ENCODE measurements at places on chromosomes 16 and 17.

DNA sequence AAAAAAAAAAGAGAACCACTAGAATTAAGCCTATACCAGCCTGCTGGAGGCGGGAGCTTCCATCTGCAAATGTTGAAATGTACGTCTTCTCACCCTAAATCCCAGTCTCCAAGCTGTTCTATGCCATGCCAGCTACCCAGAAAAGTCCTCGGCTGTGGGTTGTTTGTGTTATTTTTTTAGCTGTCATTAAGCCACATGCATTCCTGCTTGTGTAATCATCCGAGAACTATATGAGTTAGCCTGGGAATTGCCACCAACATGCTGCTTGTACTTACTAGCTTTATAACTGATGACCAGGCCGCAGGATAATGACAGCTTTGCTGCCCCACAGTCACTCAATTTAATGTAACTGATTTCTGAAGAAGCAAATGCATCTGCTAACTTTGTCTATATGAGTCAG lies 313.9 kb upstream of the SALL1 start:
- DNase-seq: no peak

DNA sequence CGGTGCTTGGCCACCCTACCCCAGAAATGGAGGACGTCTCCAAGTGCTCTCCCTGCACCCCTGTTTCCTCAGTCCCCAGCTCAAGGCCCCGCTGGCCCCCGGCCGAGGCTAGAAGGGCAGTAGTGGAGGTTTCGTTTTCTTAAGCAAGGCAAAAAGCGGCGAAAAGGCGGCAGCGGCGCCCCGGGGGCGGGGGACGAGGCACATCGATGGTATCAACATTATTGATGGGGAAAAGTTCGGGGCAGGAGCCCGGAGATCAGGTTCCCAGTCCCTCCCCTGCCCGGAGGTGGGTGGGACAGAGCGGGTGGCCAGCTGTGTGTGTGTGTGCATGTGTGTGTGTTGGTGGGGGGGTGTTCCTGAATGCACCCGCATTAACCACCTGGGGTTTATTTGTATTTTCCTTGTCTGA lies 4.1 kb upstream of the SALL1 start:
- DNase-seq: no peak

- DNase-seq: no peak
These were observed 22.2 kb upstream of the CLEC18C start for GRCh38 chr16:70151391-70151790.

DNA sequence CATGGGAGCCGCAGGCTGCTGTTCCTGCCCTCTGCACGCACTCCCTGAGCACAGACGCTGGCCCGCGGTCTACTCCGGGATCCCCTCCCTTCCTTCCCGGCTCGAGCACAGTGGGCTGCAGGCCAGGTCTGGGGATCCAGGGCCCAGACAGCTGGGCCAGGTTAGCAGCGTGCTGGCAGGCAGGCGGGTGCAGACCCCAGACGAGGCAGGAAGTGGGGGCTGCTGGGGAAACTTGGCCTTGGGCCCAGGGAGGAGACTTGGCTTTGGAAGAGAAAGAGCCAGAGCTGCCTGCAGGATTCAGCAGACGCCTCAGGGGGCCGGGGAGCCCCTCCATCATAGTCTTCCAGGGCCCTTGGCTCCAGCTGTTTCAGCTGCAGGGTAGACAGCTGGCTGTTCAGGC lies 30.2 kb upstream of the ABCC3 start:
- no peak for DNase-seq

GRCh38 chr17:44915862-44916780 lies 821 bp upstream of the GFAP start:
- DNase-seq: no peak

- peak; percentile 70 for DNase-seq
These were observed 1.9 kb downstream of the CCR10 start for GRCh38 chr17:42679492-42680330.

DNA sequence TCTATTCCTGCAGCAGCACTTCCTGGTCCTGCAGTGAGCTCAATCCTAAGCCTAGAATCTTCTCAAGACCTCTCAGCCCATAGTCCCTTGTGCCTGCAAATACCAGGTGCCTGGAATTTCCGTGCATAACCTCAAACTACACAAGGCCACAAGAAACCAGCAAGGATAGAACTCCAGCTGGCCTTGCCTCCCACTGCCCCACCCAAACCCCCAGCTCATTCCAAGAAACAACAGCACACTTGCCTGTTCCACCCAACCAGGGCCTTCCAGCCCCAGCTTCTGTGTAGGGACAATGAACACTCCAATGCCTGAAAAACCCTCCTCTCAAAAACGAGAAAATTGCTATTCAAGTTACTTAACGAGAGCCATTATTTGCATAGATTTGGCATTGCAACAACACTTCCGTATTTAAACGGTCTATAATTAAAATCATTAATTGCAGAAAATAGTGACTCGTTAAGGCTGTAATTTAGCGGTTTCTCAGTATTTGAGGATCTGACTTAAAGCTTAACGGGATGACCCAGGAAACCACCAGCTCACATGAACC lies 147.0 kb downstream of the C16orf78 start:
- no peak for DNase-seq

DNA sequence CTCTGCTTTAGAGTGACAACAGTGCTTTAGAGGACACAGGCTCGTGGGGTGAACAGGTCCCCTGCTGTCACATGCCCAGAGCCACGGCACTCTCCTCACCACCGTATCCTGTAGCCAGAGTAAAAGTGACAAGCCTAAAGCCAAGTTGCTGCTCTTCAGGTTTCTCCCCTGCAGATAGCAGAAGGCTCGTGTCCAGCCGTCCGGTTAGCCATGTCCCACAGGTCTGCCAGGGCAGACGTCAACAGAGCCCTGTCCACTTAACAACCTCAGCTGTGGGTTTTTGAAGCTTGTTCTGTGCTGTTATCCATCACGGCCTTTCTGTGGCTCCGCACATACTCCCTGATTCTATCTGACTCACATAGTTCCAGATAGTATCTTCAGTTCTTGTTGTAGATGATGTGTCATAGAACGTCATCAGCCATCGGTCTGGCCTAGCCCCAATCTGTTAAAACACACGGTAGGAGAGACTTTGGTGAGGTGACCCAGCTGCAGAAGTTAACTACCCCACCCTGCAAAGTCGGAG lies 100.7 kb downstream of the SOCS1 start:
- DNase-seq: no peak

GRCh38 chr16:74650966-74651567 lies 15.6 kb downstream of the RFWD3 start:
- no peak for DNase-seq

DNA sequence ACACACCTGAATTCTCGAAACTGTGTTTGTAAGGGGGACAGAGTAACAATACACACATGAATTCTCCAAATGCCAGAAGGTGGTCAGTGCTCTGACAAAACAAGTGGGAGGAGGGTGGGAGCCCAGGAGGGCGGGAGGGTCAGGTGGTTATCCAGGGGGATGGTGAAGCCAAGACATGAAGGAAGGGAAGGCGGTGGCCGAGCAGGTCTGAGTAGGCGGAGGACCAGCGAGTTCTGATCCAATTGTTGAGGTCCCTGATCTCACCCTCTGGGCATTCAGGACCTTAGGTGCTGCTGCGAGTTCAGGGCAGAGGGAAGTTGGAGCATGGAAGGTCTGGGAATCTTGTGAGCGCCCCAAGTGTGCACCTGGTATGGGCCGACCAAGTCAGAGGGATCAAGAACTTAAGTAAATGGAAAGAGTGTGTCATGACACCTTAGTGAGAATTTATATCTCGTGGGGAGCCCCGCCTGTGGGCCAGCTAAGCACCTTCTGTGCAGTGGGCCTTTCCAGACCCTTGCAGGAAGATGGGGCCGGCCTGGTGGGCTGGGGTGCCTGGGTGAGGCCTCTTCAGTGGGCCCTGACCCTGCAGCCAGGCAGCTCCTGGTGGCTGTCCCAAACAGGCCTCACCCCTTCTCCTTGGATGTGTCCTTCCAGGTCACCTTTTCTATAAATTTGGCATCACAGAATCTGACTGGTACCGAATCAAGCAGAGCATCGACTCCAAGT lies 86.1 kb downstream of the NPIPB11 start:
- DNase-seq: no peak

GRCh38 chr16:70703041-70703834 lies 17.4 kb upstream of the MTSS2 start:
- no peak for DNase-seq

- DNase-seq: no peak
These were observed 75.0 kb upstream of the ADAMTS18 start for GRCh38 chr16:77509796-77510195.

GRCh38 chr17:9002606-9003354 lies 18.5 kb upstream of the NTN1 start:
- peak; percentile 18 for DNase-seq

DNA sequence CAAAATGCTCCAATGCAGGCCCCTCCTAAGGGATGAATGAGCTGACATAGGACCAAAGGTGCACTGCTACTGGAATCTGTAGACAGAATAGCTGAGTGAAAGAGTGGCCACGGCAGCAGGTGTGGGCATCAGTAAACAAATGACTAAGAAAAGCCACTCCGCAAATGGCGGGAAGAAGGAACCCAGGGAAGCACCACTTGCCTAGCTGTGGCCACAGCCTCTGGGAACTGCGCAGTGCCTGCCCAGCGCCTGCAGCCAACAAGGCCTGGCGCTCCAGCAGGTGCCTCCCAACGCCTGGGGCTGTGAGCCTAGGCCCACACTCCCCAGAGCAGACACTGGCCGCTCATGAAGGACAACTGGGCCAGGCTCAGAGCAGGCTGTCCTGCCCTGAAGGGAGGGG lies 11.8 kb downstream of the PEMT start:
- no peak for DNase-seq

GRCh38 chr17:54903375-54903774 lies 2.7 kb downstream of the TOM1L1 start:
- no peak for DNase-seq

- DNase-seq: no peak
These were observed 130.9 kb downstream of the ANKRD11 start for GRCh38 chr16:89359264-89360147.

DNA sequence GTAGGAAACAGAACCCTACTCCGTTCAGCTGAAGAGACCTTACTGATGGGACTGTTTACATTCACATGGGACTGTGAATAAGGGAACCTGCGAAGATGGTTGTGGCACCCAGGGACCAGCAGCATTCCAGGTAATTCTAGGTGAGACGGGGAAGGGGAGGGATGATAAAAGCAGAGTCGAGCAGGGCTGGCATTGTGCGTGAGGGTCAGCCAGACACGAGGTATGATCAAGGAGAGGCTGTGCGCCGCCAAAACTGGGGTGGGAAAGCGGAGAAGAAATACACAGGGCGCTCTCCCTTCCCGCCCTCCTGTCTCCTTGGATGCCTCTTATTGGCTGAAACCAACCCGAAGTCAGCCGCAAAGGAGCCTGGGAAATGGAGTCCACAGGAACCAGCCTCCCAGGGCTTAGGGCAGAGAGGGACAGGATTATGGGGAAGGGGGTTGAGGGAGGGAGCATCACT lies 38.4 kb upstream of the CSNK2A2 start:
- DNase-seq: peak; percentile 65

DNA sequence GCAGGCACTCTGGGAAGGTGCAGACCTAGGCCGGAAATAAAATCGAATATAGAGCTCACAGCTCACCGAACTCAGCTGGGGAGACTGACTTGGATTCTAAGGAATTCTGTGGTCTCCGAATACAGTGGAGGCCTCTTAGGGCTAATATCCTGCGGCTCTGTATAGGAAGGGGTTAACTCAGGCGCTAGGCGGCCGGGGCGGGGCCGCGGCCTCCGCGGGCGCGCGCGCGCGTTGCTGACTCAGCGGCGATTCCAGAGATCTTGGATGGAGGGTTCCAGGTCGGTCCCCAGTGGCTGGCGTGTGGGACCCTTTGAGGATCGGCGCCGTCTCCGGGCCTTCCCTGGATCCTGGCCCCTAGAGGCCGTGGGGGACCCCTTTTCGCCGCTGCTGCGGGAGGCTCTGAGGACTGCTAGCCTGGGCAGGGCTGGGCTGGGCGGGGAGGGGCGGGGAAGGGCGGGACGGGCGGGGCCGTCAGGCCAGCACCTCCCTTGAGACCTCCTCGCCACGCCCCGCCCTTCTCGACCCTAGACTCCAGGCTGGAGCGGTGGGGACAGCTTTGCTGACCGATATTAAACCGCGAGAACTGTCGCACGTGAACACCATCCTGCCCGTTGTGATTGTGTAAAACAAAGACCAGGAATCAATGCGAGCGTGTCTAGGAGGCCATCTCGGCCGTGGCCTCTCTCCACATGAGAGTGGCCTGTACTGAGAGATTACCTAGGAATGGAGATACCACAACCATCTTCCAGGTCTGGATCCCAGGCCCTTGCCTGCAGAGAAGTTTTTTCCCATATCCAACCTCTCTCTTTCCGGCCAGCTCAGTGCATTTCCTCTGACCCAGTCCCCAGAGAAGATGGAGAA lies 1.4 kb upstream of the PLEKHH3 start:
- DNase-seq: peak; percentile 81

DNA sequence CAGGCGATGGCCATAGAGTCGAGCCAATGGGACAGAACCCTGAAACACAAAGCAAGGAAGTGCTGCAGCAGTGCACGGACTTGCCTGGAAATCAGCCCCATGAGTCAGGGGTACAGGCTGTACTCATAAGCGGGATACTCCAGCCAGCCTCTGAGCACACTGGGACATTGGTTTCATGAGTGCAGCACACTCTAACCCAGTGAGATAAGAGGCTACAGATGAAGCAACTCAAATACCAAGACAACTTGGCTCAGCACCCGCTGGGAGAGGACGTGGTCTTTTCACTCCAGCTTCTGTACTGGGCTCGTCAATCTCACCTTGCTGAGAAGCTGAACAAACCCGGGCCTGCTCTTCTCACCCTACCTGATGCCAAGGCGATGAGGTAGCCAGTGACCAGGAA lies 98.2 kb downstream of the AXIN2 start:
- DNase-seq: no peak

DNA sequence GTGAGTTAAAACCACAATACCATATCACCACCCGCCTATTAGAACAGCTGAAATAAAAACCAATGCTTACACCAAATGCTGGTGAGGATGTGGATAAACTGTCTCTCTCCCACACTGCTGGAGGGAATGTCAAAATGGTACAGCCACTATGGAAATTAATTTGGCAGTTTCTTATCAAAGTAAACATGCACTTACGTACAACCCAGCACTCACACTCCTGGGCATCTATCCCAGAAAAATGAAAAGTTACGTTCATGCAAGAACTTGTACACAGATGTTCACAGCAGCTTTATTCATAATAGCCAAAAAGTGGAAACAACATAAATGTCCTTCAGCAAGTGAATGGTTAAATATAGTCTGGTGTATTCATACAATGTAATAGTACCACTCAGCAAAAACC lies 173.2 kb upstream of the MYOCD start:
- DNase-seq: no peak

- DNase-seq: no peak
These were observed 41.5 kb downstream of the CYB5B start for GRCh38 chr16:69465881-69466280.

- no peak for DNase-seq
These were observed 30.0 kb downstream of the IL21R start for GRCh38 chr16:27431773-27432532.

Data from NCI-H748 treated with DMSO at 0.1 percent for 48 hours (cell line).